ENCODE measurements at places on chromosomes 16 and 17.

DNA sequence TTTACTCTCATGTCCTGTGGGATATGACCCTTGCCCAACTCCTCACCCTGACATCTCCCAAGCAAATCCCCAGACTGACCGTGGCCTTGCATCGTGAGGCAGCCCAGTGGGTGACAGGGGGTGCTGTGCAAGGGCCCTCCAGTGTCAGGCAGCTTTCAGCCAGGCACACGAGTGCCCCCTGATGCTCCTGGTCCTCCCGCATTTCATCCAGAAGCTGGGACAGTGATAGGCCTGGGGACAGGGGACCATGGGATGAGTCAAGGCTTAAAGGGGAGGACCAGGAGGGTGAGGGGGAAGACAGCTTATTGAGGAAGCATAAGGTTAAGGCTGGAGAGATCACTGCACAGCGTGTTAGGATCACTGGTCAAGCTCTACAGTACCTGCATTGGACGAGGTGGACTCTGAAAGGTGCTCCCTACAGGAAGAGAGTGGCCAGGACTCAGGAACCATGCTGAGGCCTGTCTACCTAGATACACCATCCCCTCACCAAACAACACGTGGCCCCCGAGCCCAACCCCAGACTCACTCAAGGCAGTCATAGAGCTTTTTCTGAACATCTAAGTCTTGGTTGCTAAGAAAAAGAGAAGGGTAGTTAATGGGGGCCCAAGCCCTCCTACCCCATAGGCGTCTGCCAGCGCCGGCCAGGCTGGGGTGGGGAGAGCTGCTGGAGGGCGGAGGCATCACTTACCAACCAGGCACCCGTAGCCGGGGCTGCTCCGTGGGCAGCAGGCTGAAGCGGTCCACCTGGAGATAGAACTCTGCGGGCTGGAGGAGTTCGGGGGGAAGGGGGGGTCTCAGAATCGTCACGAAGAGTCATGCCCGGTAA lies 998 bp downstream of the ACD start:
- no peak for DNase-seq

GRCh38 chr17:17545984-17546383 lies 45.5 kb downstream of the PEMT start:
- no peak for DNase-seq

- DNase-seq, result no peak
Observed at GRCh38 chr17:15081008-15081407, 184.1 kb downstream of the PMP22 start.

DNA sequence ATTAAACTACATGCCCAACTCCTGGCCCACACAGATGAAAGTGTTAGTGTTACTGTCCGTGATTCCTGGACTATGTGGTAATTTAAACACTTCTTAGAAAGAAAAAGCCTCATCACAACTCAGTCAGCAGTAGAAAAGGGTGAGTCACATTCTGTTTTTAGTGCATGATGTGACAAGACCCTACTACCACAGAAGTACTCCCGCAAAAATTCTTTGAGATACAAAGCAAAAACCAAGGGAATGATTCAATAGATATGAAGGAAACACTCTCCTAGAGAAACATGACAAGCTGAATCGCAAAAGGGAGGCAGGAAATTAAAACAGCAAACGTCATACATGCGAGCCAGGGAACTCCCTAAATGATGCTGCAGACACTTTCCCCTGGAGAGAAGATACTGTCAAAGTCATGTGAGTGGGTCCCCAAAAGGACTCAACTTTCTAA lies 14.4 kb downstream of the SNN start:
- DNase-seq, result no peak

- peak; percentile 6 for DNase-seq
Observed at GRCh38 chr16:55577887-55578286, 11.4 kb downstream of the CAPNS2 start.

DNA sequence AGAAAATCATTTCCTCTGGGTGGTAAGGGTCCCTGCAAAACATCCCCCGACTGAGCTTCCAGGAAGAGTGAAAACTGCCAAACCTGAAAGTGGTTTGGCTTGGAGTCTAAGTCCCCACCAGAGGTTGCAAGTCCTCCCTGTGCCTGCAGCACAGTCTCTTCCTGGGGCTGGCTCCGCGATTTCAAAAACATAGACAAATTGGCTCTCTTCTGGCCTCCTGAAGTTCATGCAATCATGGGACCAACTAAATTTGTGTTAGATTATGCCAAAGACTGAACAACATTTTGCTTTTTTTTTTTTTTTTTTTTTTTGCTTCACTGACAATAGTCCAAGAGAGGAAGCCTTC lies 447.9 kb downstream of the CA10 start:
- DNase-seq, result no peak

DNA sequence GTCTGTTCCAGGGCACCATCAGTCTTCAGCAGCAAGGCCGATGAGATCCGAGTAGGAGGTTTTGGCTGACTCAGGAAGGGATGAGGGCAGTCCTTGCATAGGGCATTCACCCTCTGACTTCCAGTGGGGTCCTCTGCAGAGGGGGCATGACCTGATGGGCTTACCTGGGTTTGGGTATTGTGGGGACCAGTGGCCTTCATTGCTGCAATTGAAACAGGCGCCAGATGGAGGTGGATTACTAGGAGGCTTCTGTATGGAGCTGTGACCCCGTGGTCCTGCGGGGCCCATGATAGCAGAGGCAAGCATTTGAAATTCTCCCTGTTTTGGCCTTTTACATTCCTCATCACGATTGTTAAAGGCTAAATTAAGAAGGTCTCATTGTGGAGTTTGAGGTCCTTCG lies 2448.7 kb downstream of the TP53TG3F start:
- no peak for DNase-seq

DNA sequence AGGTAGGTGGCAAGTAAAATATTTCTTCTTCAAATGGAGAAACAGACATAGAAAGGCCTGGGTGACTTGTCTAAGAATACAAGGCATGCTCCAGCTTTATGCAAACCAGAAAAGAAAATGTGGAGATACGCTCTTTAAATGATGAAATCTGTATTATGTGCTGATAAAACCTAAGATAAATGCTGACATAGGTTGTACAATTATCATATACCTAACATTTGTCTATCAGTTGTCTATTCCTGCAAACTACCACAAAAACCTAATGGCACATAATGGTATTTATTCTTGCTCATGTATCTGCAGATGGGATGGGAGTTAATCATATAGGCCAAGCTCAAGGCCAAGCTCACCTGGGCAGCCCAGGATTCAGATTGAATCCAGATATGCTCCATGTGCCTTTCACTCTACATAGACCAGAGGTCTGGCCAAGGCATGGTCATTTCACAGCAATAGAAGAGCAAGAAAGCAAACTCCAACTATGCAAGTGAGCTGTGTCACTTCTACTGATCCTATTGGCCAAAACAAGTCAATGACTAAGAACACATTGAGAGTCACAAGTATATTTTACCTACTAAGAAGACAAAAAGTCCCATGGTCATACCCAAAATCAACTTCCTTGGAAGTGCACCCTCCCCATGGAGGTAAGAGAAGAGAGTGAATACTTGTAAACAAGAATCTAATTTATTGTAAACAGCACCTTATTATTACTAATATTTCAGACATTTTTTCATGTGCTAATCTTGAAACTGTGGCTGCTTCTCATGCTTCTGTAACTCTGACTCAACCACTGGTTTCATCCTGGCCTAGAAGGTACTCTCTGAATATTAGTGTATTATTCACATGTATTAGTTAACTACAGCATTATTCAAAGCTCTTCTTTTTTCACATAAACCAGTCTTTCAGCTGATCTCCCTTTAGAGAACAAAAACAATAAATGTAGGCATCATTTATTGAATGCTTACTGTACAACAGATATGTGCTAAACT lies 270.7 kb upstream of the SOX9 start:
- no peak for DNase-seq

GRCh38 chr17:63150490-63150889 lies 184.5 kb downstream of the TANC2 start:
- no peak for DNase-seq

GRCh38 chr17:38984666-38985065 lies 17.5 kb upstream of the FBXO47 start:
- no peak for DNase-seq

DNA sequence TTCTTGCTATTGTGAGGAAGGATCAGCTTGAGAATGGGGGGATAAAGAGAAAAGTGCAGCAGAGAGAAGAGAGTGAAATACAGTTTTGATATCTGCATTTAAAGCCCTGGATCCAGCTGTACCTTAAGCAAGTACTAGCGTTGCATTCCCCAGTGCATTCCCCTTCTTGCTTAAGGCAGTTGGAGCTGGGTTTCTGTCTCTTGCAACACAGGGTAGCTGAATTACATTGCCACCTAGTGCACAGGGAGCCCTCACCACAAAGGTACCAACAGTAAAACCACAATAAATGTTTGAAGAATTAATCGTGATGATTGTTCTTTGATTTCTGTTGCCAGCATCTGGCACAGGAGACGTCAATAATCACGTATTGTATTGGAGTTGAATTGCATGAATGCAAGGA lies 588.7 kb downstream of the RBFOX1 start:
- no peak for DNase-seq

- no peak for DNase-seq
Observed at GRCh38 chr17:37392024-37392590, 14.5 kb downstream of the ACACA start.

- no peak for DNase-seq
Observed at GRCh38 chr17:44914698-44915271, 515 bp downstream of the GFAP start.

- no peak for DNase-seq
Observed at GRCh38 chr16:84020353-84020752, 22.2 kb downstream of the SLC38A8 start.

DNA sequence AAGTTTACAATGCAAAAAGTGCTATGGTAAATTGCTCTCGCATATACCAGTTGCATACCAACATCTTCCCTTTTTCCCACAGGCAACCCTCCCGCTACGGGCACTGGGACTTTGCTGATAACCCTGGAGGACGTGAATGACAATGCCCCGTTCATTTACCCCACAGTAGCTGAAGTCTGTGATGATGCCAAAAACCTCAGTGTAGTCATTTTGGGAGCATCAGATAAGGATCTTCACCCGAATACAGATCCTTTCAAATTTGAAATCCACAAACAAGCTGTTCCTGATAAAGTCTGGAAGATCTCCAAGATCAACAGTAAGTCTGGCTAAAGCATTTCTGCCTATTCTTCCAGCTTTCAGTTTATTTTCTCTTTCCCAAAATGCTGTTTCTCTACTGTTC lies 27.9 kb upstream of the HSBP1 start:
- no peak for DNase-seq

DNA sequence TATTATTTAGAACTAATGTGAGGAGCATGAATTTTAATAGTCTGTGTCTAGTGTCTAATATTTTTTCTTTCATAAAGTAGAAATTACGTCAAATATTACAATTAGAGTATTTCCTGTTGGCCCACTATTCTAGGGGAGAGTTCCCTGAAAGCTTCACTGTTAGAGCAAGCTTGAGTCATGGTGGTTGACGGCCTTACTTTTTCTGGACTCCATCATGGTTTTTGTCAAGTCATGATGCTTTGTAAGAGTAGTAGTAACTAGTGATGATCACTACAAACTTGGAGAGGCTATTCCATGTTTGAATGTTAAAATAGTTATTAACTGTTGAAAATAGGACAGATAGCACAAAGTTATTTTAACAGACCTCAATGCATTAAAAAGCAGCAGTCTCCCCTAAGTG lies 1.7 kb downstream of the PSMD11 start:
- DNase-seq, result no peak

- DNase-seq, result peak; percentile 83
Observed at GRCh38 chr17:45431531-45432404, 902 bp downstream of the ARHGAP27 start.

- DNase-seq, result no peak
Observed at GRCh38 chr16:57384248-57385070, 12.2 kb downstream of the CX3CL1 start.

GRCh38 chr17:83014940-83015910 lies 64.2 kb upstream of the METRNL start:
- DNase-seq, result no peak

DNA sequence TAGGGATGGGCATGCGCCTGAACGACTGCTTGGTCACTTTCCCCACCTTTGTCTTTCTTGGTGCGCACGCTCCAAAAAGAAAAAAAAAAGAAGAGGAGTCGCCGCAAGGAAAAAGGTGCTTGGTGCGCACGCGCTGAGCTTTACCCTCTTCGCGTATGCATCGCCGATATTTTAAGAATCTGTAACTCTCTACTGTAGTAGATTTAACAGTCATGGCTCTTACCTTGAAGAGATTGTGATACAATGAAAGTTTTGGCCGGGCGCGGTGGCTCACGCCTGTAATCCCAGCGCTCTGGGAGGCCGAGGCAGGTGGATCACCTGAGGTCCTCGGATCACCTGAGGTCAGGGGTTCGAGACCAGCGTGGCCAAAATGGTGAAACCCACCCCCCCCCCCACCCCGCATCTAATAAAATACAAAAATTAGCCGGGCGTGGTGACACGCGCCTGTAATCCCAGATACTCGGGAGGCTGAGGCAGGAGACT lies 609 bp upstream of the FXR2 start:
- DNase-seq, result no peak

DNA sequence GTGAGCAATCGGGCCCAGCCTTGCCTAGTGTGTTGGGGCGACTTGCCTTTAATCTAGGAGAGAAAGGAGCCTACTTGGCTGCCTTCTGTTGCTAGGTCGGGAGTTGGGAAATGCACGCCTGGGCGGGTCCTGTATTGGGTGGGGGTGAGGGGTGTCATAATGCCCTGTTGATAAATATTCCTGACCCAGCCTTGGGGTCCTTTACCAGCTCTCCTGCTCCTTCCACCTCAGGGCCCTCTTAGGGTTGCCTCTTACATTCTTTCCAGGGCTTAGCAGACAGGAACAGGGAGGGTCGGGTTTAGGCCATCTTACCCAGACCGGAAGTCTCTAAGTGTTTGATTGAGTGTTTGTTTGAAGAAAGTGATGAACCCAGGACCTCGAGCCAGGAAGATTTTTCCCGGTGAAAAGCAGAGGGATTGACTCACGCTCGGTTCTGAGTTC lies 112.9 kb downstream of the SEC14L1 start:
- no peak for DNase-seq

DNA sequence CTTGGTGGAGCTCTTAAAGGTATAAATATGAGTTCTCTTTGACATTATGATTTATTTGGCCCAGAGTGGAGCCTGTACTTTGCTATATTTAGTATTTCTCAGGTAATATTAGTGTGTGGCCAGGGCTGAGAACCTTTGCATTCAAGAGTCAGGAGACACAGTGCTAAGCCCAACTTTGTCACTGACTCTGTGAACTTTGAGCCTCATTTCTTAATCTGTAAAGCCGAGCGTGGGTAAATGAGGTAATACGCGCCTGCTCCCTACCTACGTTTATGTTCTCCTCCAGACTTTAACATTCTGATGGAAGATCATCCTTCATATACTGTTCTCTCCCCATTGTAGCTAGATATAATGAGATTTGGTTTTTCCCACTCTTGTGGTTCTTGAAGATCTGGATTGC lies 10.5 kb downstream of the AP2B1 start:
- DNase-seq, result no peak

GRCh38 chr17:41494524-41494923 lies 4.8 kb upstream of the KRT36 start:
- no peak for DNase-seq

DNA sequence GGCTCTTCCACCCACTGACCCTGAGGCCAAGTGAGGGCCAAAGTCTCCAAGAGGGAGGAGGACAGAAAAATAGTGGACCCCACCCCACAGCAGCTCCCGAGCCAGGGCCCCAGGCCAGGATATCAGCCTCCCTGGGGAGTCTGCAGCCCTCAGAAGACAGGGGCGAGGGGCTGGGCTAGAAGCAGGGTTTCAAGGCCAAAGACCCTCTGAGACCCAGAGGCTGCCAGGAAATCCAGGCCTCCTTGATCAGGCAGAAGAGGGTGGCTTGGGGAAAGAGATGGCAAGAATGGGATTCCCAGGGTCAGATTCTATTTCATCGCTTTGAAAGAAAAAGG lies 156.1 kb downstream of the ZNF423 start:
- DNase-seq, result no peak

- DNase-seq, result no peak
Observed at GRCh38 chr16:17350207-17350606, 120.6 kb downstream of the XYLT1 start.
